ENCODE measurements at places on chromosomes 4 and X. TPM values are rescaled to one million over a fixed set of nuclear protein-coding genes. Genes with fewer than 3 reads are reported as not detected.

- no peak for DNase-seq
Observed at GRCh38 chrX:85516131-85516530, 136.7 kb upstream of the POF1B start.

SMR3B gene
- not detected for total RNA-seq

NSG1 gene
- 42.2 TPM for total RNA-seq

DNA sequence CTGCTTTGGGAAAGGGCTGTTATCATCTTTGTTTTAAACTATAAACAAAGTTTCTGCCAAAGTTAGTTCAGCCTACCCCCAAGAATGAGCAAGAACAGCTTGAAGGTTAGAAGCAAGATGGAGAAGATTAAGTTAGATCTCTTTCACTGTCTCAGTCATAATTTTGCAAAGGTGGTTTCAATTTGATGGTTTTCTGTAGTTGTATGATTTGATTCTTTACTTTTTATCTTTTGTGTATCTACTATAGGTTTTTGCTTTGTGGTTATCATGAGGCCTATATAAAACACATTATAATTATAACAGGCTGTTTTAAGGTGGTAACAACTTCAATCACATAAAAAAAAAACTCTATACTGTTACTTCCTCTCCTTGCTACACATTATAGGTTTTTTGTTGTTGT, 35.4 kb upstream of the ALG13 start:
- DNase-seq: no peak

ASB12 gene
- total RNA-seq: not detected

PNMA6A gene
- total RNA-seq: 0.30 TPM

ARHGAP36 gene
- total RNA-seq: not detected

DNA sequence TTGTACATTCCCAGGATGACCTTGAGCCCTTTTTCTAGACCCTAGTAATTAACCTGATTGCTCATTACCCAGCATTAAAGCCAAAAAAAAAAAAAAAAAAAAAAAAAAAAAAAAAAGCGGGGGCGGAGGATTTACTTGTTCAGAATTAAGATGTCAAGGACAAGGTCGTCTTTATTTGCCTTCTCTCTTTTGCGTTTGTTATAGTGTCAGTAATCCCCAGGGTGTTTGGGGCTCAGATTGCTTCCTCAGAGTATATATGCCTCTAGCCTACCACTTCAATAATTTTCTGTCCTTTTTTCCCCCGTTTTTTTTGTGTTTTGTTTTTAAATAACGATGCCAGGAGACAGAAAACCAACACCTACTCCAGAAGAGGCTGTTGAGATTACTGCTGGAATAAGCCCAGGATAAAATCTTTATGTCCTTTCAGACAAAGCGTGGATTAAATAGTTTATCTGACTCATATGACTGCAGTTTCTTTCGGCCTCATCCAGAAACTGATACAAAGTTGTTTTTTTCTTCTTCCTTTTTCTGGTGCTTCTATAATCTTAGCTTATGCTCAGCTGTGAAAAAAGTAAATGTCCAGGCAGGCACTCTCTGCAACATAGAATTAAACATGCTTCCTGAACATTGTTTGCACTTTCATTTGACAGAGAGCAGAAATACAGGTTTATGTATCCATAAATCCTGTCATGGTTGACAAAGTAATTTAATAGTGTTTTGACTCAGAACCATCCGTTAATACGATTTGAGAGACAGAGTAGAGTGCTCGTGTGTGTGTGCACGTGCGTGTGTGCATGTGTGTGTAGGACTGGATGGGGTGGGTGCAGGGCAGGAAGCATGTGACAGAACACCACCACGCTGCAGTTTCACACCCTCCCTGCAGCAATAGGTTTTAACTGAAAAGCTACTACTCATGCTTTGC, 138.6 kb downstream of the AFF1 start:
- no peak for DNase-seq

- no peak for DNase-seq
Observed at GRCh38 chrX:107485013-107485412, 35.6 kb downstream of the FRMPD3 start.
